Hepatocyte (in vitro differentiated cells): ENCODE measurements at places on chromosomes 6 and 20.

DNA sequence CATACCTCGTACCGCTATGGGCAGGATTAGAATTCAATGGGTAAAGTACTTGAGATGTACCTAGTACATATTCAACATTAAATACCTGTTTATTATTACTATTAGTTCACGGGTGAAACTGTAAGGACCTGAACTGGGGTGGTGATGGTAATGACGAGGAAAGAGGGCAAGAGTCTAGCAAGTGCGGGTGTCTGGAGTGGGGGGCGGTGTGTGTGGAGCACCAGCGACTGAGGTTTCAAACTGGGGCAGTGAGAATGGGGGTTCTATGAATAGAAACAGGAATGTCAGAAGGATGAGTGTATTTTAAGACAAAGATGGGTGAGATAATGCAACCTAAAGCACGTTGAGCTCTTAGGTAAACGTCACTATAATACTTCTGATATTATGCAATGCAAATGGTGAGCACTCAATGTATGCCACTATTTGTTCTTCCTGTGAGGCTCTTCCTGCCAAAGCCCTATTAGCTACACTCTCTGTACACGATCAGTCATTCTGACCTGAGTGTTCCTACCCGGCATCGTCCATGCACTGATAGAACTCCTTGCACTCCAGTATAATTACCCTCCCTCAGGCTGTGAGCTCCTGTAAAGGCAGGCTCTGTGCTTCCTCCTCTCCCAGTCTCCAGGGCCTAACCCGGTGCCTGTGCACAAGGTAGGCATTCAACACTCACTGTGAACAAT, 55.0 kb downstream of the ALDH5A1 start:
- DNase-seq: no peak

- DNase-seq: peak; percentile 71
Measured at GRCh38 chr20:51326201-51326819, 216.2 kb downstream of the NFATC2 start.

DNA sequence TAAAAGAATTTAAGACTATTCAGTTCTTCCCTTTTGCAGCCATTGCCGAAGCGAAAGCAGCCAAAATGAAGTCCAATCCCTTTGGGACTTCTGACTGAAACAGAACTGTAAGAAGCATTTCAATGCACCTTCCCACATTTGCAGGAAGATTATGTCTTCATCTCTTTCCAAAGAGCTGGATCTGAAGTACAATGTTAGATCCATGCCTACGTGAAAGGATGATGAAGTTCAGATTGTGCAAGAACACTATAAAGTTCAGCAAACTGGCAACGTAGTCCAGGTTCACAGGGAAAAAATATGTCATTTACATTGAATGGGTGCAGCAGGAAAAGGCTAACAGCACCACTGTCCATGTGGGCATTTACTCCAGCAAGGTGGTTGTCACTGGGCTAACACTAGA, 6.0 kb upstream of the FILIP1 start:
- DNase-seq: no peak

DNA sequence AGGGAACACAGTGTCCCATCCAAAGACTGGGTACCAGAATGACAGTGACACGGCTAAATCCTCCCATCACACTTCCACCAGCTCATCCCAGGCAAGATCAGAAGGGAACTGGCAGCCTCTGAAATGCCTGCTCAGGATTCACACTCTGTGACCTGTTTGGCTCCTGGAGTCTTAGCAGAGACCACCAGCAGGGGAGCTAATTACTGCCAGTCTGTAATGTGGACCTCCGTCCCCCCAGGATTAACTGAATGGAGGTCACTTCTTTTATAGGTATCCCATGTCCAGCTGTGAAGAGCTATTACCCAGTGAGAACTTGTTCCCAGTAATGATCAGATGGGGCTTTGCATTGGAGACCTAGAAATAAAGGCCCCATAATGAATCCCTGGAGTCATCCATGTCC, 45.2 kb downstream of the DEFB114 start:
- no peak for DNase-seq

DNA sequence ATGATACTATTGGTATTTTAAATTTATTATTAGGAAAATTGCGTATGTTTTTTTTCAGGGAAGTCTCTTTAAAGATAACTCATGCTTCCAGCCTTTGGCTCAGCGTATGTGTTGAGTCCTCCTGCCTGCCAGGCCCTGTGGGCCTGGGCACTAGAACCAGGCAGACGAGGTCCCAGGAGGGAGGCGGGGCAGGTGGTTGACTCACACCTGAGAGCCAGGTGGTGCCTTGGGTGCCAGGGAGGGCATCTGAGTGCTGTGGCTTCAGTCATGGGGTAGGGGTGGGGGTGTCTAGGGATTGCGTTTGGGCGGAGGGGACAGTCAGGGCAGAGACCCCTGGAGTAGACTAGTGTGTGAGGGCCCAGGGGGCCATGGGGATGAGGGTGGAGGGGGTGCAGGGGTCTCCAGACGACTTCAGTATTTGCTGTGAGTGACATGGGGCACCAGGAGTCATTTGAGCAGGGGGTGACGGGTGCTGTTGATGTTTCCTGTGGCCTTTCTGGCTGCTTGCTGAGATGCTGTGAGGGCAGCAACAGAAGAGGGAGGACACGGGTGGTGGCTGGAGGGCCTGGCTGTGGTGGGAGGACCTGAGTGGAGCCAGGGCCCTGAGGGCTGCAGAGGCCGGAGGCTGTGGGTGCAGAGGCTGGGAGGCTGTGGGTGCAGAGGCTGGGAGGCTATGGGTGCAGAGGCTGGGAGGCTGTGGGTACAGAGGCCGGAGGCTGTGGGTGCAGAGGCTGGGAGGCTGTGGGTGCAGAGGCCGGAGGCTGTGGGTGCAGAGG, 14.8 kb upstream of the ADRM1 start:
- no peak for DNase-seq

DNA sequence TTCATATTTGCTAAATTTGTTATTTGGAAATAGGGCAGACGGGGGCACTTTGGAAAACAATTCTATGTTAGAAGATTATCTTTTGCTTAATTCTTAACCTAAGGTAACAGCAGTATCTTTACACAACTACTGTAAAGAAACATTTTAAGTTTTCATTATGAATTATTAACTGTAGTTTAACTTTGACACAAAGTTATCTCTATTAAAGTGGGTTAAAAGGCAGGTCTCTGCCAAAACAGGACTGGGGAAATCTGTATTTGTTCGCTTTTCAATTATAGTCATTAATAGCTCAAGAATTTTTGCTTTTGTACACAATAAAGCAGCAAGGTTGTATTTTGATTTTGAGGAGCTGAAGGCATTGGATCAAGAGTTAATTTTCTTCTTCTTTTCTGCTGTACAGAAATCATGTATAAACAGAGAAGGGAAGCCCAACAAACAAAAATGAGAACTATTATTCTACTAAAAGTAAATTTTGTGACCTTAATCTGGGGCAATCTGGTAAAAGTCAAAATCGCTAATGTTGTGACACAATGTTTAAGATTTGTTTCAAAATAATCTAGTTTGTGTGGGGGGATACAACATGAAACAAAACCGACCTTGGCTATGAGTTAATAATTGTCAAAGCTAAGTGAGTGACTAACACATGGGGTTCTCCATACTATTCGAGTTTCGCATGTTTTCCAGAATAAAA, 2.9 kb downstream of the STAU1 start:
- DNase-seq: no peak

GRCh38 chr6:147604373-147604772, 95.9 kb downstream of the SAMD5 start:
- DNase-seq: no peak

DNA sequence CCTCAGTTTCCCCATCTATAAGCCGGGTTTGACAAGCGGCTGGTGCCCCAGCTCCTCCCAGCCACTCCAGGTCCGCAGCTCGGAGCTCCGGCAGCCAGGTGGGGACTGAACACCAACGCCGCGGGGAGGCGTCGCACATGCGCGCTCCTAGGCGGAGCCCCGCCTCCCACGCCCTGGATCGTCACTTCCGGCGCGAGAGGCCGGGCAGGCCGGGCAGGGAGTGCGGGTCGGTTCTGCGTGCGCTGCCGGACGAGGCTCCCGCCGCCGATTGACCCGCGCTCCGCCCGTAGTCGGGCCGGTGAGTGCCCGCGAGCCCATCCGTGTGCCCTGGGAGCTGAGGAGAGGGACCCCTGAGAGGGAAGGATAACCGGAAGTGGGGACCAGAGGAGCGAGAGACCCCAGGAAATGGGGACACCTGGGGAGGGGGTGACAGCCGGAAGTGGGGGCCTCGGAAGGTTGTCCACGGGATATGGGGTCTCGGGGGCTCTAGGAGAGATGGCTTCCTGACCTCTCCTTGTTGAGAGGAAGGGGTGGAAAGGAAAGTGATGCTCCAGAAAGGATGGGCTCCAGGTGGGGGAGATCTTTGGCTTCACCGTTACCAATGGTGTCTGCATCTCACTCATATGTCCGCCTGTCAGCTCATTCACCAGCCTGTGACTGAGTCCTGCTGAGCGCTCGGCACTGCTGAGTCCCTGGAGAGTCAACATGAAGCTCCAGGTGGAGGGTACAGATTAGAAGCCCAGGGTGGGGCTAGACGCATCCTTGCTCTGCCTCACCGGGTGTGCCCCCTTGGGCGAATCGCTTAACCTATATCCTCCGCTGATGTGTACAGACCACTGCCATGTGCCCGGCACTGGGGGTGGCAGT, at the start of gene TTPAL:
TSS of gene TTPAL (plus strand) at position 181 of the 867 bp plus-strand sequence. CDS start 4,126 bp downstream, outside the sequence.
- peak; percentile 97 for DNase-seq

- DNase-seq: no peak
Measured at GRCh38 chr20:8994045-8994444, 74.8 kb upstream of the PLCB4 start.

DNA sequence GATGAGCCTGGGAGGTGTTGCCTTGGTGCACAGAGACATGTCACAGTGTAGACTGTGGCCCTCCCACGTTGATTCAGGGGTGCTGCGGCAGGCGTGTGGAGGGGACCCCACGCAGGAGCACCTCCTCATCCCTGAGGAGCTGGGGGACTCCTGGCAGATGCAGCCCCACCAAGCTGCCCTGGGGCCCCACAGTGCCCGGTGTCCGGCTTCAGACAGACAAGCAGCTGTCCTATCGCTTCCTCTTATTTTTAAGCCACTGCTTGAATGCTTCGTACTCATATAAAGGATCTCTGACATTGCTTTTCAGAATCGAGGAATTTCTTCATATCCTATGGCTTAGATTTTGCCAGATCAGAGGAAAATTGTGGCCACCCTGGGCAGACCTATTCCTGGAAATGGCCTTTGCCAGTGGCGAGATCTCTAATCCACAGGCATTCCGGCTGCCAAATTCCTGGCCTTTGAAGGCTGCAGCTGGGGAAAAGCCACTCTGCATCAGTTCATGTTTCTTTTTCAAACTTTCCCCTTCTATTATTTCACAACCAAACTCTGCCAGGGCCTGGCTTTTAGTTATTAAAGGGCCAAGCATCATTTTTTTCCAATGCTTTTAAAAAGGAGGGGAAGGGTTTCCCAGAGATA, 337.0 kb downstream of the THBS2 start:
- no peak for DNase-seq
